ENCODE measurements at places on chromosomes 16 and 17.

- DNase-seq, result no peak
Observed at GRCh38 chr17:44983563-44983962, 15.5 kb upstream of the C1QL1 start.

- peak; percentile 70 for DNase-seq
Observed at GRCh38 chr17:7220593-7221277, 997 bp downstream of the ACADVL start.

DNA sequence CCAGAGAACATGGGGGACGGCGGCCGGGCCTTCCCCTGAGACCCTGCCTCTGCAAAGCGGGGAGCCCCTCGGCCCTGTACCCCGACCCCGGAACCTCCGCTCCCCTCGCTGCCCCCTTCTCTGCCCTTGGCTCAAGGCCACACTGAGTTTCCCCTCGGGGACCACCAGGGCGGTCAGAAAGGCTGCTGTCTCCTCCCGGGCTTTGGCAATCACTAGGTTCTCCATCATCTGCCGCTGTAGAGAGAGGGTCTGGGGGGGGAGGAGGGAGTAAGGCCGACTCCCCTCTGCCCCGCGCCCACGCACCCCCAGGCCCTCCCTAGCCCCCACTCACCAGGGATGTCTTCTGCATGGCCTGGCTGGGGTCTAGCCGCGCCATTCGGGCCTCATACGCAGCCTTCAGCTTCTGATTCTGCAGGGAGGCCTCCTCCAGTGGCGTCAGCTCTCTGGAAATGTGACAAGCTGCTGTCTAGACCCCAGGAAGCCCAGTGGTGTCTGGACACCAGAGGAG is 8.4 kb downstream of the VPS9D1 start:
- no peak for DNase-seq

DNA sequence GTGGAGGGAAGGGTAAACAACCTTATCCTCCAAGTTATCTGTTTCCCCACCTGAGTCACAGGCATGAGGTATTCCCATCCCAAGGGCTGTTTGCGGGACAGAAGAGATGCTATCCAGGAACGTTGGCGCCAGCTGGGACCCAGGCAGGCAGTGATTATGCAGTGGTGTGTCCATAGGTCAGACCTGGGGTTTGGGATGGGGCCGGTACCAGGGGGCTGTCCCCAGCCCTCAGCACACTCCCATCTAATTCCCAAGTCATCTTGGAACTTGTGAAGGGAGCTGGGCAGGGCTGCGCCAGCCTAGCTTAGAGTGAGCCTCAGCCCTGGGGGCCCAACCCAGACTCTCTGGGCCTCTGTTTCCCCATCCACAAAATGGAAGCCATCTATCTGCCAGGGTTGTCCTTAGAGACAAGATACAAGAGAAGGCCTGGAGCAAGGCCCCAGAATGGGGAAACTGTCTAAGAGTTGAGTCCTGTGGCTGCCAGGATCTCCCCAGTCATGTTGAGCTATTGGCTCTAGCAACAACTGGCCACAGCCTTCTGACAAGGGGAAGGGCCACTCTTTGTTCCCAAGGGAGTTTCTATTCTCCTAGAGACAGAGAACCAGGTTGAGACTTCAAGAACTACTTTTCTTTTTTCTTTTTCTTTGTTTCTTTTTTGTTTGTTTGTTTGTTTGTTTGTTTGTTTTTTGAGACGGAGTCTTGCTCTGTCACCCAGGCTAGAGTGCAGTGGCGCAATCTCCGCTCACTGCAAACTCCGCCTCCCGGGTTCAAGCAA is 9.8 kb upstream of the JUP start:
- DNase-seq, result no peak

GRCh38 chr17:81901167-81902022 is 643 bp upstream of the NPB start:
- no peak for DNase-seq

GRCh38 chr16:58793366-58793765 is 59.2 kb upstream of the GOT2 start:
- DNase-seq, result no peak

DNA sequence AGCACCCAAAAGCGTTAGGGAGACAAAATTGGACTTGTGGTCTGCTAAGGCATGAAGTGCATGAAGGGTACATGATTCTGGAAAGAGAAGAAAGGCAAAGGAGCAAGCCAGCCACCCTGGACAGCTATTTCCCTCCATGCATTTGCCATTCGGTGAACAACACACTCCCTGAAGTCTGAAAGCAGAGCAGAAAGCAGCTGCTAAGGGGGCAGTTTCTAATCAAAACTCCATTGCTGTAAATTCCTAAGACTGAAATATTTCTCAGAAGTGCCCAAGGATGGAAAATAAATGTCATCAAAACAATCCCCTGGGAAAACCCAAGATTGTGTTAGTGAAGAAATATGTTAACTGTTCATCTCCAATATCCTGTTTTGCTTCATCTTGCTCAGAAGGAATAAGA is 44.3 kb downstream of the PMP22 start:
- DNase-seq, result no peak

DNA sequence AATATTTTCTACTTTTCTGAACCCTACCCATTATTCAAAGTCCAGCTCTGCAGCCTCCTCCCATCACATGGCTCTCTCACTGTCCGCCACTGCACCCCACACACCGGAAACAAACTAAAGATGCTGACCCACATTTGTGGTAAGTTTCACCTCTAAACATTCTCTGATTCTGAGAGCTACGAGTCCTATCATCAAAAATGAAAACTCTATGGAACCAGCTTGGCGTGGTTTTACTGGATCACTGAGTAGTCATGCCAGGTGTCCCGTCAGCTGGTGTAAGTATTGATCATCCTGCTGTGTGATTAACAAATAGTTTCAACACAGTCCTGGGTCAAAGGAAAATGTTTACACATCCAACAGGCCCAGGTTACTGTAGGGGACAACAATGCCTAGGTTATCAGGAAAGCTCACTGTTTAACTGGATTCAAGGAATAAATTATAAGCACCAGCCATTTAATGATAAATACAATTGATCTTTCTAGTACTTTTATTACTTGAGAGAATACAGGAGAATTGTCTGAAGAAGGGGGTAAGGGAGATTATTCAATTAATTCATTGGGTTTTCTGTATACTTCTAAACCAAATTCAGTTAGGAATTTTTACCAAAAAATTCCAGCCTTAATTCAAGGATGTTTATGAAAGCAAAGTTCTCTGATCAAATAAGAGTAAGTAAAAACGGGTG is 33.9 kb downstream of the CYTH1 start:
- peak; percentile 67 for DNase-seq

DNA sequence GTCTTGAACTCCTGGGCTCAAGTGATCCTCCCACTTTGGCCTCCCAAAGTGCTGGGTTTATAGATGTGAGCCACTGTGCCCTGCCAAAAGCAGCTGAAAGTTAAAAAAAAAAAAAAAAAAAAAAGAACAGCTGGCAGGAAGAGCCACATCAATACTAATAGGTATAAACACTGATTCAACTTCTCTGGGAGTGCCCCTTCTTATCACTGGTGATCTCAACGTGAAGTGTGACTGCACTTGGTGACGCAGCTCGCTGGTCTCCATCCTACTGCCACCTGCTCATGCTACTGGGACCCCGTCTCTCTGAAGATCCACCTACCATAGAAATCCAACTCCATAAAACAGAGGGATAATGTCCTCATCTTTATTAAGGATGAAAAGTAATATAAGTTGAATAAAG is 40.8 kb downstream of the RNF157 start:
- DNase-seq, result peak; percentile 81

GRCh38 chr17:76727745-76728456 is 1.3 kb downstream of the METTL23 start:
- no peak for DNase-seq

- DNase-seq, result no peak
Observed at GRCh38 chr17:66840061-66840460, 5.1 kb downstream of the CACNG5 start.

DNA sequence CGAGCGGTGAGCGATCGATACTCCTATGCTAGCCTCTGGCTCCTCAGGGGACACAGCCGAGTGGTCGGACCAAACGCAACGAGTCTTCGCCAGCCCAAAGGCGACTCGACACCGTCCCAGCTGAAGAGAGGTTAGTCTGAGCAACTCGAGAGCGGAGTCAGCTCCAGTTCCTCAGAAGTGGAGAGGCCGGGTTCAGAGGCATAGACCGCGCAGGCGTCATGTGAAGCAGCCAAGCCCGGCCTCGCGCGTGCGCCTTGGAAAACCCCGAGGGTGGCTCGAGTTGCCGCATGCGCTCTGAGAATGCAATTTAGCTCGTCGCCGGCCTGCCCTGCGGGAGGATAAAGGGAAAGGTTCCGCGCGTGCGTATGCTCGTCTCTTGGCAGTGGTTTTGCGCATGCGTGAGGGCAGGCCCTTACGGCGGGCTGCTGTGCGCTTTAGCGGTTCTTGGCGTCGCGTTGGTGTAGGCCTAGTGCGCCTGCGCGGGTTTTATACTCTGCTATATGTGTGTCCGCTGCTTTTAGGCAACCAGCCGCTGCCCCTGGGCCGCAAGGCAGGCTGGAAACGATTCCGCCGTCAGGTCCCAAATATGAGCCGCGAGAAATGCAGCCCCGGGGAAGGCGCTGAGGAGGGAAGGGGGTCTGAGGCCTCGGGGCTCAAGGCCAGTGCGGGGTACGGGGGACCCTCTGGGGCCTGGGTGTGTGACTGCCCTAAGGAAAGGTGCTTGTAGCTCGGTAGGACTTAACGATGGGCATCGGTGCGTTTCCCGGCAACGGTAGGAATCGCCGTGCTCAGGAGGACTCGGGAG is at the start of gene KDM8:
Gene KDM8 (plus strand): TSS at position 20 of the 805 bp plus-strand sequence. CDS start 6,598 bp downstream, outside the sequence.
- peak; percentile 100 for DNase-seq

- DNase-seq, result no peak
Observed at GRCh38 chr16:85987750-85988078, 88.8 kb downstream of the IRF8 start.

DNA sequence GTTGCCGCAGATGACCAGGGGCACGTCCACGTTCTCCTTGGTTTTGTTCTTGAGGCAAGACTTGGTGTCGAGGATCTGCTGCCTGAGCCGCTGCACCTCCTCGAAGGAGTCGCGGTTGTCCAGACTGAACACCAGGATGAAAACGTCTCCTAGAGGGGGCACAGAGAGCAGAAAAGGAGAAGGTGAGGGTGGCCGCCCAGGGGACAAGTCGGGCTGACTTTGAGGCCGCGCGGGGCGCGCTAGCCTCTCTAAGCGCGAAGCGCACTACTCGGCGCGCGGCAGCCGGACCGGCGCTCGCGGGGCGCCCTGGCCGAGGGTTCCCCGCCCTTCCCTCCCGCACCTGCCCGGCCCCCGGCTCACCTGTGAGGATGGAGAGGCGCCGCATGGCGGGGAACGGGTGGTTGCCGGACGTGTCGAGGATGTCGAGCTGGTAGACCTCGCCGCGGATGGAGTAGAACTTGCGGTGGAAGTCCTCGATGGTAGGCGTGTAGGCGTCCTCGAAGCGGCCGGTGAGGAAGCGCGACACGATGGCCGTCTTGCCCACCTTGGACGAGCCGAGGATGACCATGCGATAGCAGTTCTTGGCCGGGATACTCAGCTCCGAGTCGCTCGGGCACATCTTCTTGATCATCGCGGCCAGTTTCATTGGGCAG is 533 bp downstream of the RASD1 start:
- no peak for DNase-seq

DNA sequence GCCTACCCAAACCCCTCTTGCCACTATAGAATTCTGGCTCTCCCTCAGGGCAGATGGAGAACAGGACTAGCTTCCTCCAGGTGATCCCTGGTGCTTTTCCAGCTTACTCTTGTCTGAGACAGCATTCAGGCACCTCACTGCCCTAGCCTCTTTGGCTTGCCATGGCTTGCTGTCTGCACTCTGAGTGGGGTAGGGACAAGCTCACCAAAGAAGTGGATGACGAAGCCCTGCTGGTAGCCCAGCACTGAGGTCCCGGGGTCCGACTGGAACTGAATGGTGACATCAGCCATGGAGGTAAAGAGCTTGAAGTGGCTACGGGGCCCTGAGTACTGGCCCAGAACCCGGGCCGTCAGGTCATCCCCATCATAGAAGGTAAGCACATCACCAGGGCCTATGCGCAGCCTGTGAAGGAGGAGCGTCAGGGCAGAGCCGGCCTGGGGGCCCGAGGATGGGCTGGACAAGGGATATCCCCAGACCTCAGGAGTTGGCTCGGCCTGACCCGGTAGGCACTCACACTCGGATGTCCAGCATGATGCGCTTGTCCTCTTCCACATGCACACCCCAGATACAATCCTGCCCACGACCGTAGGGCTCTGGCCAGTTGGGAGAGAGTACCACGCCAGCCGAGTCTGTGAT is 7.6 kb upstream of the PHF12 start:
- no peak for DNase-seq

- DNase-seq, result no peak
Observed at GRCh38 chr17:17137731-17138585, 68.2 kb downstream of the PLD6 start.

GRCh38 chr17:55776271-55776670 is 25.4 kb downstream of the PCTP start:
- DNase-seq, result no peak

DNA sequence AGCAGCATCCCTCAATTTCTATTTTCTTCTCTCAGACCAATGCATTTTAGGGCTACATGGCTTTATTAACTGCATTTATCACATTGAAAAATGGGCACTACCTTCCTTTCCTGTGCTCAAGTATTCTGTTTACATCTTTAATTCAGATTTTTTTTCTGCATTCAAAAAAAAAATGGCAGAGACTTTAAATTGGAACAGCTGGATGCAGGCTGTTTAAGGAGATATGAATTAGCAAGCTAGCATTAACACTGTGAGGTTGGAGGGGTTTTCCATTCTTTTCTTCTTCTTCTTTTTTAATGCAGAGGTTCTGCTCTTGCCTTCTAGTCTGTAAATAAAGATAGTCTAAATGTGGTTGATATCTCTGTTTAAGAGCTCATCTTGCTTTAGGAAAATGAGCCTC is 242.9 kb upstream of the RBFOX1 start:
- DNase-seq, result no peak

- DNase-seq, result no peak
Observed at GRCh38 chr17:48641541-48642058, 15.4 kb upstream of the HOXB9 start.

- DNase-seq, result no peak
Observed at GRCh38 chr17:78265121-78265520, 33.7 kb downstream of the TMEM235 start.

DNA sequence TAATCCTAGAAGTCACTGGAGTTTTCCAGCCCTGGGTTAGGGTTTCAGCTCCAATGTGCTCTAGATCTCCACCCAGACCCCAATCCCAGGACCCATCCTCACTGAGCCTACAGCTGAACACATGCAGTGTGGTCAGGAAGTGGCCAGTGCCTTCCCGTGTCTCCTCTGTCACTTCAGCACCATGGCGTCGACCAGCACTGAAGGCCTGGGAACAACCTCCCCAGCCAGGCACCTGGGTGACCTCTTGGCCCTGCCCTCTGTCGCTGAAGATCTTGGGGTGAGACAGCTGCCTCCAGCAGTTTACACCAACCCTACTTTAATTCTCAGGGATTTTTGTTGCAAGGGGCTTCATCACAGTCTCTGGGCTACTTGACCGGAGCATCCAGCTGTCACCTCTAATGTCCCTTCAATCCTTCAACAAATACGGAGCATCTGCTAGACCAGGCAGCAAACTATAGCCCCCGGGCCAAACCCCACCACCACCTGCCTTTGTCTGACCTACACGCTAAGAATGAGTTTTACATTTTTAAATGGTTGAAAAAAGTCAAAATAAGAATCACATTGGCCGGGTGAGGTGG is 18.0 kb upstream of the GSG1L start:
- DNase-seq, result no peak

All from CD4-positive, alpha-beta T cell treated with Interleukin-4 for 1 hour (primary cell).